ENCODE measurements at places on chromosomes 3 and 15. TPM values are rescaled to one million over a fixed set of nuclear protein-coding genes. Genes with fewer than 3 reads are reported as not detected.

HTR3E gene
- total RNA-seq, result 0.72 TPM

- no peak for DNase-seq
Observed at GRCh38 chr15:75542386-75542797, 36.7 kb downstream of the PTPN9 start.

GRCh38 chr3:144643771-144644198, 672.2 kb downstream of the DIPK2A start:
- peak; percentile 92 for DNase-seq

- no peak for DNase-seq
Observed at GRCh38 chr15:38189671-38190295, 62.9 kb upstream of the SPRED1 start.

CAPN7 gene
- total RNA-seq, result 42.1 TPM

IMP3 gene
- 27.7 TPM for total RNA-seq

ZNF385D gene
- 16.6 TPM for total RNA-seq

FBXO45 gene
- 11.8 TPM for total RNA-seq

- no peak for DNase-seq
Observed at GRCh38 chr15:63465104-63465503, 39.3 kb upstream of the USP3 start.

GRCh38 chr15:31217067-31217466, 109.6 kb upstream of the KLF13 start:
- no peak for DNase-seq

USP4 gene
- total RNA-seq, result 14.4 TPM

- no peak for DNase-seq
Observed at GRCh38 chr15:33064878-33065277, 129.6 kb downstream of the FMN1 start.

DNA sequence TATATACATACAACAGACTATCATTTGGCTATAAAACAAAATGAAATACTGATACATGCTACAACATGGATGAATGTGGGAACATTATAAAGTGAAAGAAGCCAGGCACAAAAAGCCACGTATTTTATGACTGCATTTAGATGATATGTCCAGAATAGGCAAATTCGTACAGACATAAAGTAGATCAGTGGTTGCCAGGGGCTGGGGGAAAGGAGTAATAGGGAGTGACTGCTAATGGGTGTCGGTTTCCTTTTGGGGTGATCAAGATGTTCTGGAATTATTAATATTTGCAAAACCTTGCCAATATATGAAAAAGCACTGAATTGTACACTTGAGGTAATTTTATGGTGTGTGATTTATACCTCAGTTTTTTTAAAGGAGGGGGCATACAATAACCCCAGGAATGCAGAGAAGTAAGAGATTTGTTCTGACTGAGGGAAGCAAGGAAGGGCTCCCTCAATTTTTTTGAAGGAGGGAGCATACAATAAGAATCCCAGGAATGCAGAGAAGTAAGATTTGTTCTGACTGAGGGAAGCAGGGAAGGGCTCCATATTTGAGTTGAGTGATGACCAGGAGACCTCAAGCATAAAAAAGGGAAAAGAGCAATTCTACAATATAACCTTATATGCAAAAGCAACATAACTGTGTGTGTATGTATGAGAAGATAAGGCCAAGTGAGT, 6.2 kb downstream of the PSMD6 start:
- no peak for DNase-seq

GRCh38 chr3:86998569-86998968, 7.6 kb upstream of the VGLL3 start:
- DNase-seq, result no peak

GRCh38 chr3:43180694-43181093, 74.8 kb upstream of the POMGNT2 start:
- no peak for DNase-seq

GRCh38 chr15:29914511-29914926, 92.3 kb upstream of the TJP1 start:
- no peak for DNase-seq

DNA sequence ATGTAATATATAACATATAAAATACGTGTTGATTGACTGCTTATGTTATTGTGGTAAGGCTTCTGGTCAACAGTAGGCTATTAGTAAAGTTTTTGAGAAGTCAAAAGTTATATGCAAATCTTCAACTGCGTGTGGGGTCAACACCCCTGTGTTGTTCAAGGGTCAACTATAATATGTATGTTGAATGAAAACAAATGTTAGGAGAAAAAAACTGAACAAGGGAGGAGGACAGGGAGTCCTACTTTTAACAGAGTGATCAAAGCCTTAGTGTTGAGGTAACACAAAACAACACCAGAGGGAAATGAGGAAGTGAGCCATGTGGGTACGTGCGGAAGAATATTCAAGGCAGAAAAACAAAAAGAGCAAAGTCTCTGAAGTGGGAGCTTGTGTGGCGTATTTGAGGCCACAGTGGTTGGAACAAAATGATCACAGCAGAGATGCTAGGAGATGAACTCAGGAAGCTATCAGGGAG, 62.5 kb downstream of the SFMBT1 start:
- peak; percentile 6 for DNase-seq

FAM107A gene
- 2.6 TPM for total RNA-seq

GRCh38 chr3:153679714-153680113, 441.5 kb upstream of the ARHGEF26 start:
- DNase-seq, result peak; percentile 21

TGM5 gene
- 13.7 TPM for total RNA-seq

GRCh38 chr3:10944866-10945265, 47.7 kb upstream of the SLC6A1 start:
- DNase-seq, result no peak

DNA sequence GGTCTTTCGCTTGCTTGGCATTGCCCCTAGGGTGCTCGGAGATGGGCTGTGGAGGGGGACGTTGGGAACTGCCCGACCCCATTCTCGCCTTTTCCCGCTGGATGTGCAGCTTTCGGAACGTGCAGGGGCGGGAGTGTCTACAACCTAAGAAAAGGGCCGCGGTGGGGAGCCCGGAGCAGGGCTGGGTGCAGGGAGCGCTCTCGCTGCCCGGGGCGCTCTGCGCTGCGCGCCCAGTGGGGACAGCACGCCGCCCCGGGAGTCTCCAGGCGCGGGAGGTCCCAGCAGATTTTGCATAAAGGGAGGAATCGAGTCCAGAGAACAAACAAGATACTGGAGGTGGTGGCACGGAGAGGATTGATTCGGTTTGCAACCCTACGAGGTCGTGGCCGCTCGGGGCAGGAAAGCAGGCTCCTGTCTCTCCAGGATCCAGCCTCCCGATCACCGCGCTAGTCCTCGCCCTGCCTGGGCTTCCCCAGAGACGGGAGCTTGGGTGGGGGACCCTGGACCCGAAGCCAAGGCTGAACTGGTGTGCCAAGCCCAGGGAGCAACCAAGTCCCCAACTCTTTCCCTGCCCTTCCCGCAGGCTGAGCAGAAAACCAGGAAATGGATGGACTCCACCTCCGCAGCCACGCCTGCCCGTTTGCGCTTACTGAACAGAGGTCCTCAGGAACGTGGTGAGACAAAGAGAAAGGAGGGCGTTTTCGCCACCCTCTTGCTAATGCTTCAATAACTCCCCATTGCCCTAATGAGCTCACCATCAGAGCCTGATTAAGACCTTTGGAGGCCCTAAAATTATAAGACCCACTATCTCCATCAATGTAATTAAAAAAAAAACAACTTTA, 59.7 kb downstream of the NOX5 start:
- peak; percentile 81 for DNase-seq

TIGIT gene
- 5.5 TPM for total RNA-seq

GAP43 gene
- total RNA-seq, result 0.96 TPM

GRCh38 chr3:127140501-127141460, 52.1 kb upstream of the PRR23E start:
- DNase-seq, result no peak

DNA sequence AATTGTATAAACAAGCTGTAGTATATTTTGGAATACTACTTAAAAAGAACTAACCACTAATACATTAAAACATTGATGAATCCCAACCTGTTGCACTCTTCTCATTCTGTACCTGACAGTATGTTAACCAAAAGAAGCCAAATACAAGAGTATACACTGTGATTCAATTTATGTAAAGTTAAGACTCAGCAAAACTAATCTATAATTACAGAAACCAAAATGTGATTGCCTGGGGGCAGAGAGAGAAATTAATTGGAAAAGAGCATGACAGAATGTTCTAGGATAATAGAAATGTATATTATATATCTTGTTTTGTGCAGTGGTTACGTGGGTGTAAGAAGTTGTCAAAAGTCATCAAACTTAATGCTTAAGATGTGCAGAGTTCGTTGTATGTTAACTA, 31.1 kb downstream of the PIK3CA start:
- no peak for DNase-seq

- no peak for DNase-seq
Observed at GRCh38 chr3:66390013-66390412, 110.8 kb downstream of the LRIG1 start.

DNA sequence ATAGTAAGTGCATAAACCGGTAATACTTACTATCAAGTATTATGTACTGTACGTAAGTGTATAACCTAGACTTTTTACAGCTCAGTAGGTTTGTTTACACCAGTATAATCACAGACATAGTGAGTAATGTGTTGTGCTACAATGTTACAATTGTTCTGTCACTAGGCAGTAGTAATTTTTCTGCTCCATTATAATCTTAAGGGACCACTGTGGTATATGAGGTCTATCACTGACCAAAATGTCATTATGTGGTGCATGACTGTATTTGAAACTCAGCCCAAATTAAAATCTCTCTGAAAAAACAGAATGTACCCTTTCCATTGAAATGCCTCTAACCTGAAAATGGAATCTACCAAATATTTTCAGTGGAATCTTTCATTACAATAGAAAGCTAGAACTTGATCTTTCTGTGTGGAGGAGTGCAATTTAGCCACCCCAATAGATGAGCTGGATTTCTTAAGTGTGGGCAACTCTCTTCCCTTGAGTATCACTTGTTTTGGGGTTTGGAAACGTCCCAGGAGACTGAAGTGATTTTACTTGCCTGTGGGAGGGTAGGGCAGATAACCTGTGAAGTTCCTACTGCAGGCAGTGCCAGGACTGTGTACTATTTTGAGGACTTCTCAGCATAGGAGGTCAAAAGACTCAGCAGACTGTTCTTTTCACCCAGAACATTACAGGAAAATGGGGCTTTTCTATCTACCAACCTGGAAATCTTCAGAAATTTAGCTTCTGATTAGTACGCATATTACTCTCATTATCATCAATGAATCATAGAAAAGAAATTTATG, 50.9 kb downstream of the FAM98B start:
- no peak for DNase-seq

- DNase-seq, result peak; percentile 35
Observed at GRCh38 chr3:108153451-108153981, 62.7 kb upstream of the CD47 start.

GRCh38 chr3:65788461-65788860, 250.3 kb downstream of the MAGI1 start:
- no peak for DNase-seq

GRCh38 chr15:58755350-58755749, 5.8 kb upstream of the ADAM10 start:
- no peak for DNase-seq

DNA sequence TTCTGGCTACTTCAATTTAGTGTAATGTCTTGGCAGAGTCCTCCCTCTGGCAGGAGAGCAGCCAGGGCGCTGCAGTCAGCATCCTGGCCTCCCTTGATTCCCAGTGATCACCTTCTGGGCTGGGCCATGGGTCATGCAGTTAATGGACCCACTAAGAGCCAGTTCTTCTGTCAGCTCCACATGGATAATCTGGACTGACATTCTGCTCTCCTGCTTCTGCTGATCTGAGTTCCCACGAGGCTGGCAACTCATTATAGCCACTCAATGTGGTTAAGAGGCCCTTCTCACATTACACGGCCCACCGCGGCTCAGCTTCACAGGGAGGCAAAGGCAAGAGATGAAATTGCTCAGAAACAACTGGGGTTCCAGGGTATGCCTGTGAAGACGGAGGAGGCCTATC, 94.0 kb downstream of the WDR76 start:
- DNase-seq, result no peak

DNA sequence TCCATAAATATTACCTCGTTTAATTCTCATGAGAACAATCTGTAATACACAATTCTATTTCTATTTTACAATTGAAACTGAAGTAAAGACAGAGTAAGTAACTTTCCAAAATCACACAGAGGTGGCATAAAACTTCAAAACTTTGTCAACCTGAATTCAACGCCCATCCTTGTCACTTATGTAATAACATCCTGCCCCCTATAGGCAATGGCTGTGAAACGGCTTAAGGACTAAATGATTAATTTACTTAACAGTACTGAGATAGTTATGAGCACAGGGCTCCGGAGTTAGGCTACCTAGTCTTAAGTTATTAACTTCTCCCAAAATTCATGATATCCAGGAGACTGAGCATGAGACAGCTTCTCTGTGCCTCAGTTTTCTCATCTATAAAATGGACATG, 293.1 kb upstream of the CHRM5 start:
- peak; percentile 14 for DNase-seq

ARGFX gene
- 16.1 TPM for total RNA-seq

DNA sequence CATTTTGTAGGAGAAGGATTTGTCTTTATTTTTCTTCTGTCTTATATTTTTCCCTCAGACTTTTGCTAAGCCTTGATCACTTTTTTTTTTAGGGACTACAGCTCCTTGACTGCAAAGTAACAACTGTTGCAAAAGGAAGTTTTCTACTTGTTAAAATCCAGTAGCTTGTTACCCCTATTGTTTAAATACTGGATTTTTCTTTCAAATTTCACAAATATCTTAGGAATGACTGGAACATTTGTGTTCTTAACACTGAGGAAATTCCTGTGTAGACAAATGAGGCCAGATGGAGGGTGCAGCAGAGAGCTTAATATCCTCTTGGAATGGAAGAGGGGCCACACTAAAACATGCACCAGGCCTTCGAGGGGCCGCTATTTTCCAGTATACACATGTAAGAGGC, 3.2 kb upstream of the PGPEP1L start:
- DNase-seq, result no peak

- no peak for DNase-seq
Observed at GRCh38 chr15:85751291-85752123, 43.2 kb downstream of the KLHL25 start.

DNA sequence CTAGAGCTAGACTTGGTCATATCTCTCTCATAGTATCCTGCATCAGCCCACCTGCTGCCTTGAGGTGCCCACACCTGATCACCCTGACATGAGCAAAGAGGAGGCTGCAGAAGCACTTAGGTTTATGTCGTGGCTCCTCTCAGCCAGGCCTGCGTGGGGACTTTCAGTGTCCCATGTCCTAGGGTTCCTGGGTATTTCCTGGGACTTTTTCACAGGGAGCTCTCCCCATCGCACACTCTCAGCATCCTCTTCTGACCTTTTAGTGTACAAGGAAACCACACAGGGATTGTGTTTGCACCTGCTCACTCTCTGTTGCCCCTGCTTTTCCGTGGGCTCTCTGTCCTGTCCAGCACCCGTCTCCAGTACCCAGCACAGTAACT, 61.4 kb downstream of the ARNT2 start:
- no peak for DNase-seq

MYO5C gene
- total RNA-seq, result 2.2 TPM

Data from umbilical cord (tissue), 2 donors.